ENCODE measurements at places on chromosomes 7 and 10.

DNA sequence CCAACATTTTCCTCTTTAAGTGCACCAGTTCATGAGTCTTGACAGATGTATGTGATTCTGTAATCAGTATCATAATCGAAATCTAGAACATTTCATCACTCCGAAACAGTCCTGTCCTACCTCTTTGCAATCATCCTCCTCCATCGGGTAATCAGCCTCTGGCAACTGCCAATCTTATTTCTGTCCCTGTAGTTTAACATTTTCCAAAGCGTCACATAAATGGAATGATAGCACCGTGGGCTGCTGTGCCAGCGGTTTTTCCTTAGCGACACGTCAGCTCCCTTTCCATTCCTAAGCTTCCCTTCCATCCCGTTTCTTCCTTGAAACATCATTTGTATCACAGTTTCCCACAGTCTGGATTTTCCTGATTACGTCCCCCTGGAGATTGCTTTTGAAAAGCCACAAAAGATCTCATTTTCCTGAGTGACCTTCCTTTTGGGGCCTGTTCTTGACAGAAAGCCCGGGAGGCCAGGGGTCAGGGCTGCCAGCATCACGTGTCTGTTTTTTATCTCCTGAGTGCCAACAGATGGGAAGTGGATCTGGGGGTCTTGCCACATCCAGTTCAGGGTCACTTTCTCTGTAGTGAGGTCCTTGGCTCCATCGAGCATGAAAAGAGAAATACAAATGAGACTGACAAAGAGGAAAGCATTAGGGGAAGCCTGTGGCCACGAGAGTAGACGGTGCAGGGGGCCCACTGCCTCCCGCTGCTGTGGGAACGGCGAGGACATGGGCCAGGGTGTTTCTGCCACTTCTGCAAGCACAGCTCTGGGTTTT lies 31.6 kb downstream of the TMEM120A start:
- no peak for DNase-seq

DNA sequence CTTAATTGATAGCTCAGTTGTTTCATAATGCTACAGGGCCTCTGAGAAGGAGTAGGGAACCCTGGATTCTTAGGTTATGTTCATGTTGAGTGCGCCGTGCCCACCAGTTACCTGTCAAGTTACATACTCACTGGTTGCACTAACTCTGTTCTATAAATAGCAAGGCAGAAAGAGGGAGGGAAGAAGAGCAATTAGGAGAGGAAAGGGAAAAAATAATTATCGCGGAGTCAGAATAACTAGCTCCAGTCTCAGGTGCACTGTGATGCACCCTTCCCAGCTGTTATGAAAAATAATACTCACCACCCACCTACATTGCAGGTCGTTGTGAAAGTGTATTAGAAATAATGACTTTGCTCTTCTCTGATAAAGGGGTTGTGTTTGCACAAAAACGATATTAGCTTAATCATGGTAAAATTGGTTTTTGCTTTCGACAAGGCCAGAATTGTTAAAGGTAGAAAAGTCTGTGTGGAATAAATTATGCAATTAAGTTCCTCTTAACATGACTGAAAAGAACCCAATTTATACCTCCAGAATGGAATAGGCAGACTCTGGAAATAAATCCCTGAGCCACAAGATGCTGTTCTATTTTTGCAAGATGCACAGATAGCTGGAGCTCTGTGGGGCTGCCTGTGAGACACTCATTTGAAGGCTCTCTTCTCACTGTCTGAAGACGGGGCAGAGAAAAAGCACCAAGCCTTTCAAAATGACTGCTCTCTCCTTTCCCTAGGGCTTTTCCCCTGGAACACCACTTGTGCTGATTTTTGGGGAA lies 137.6 kb upstream of the PITRM1 start:
- no peak for DNase-seq

- DNase-seq, result no peak
These were observed 77.8 kb downstream of the TCF7L2 start for GRCh38 chr10:113027574-113028455.

- DNase-seq, result no peak
These were observed 113.5 kb downstream of the AHR start for GRCh38 chr7:17411922-17412321.

- no peak for DNase-seq
These were observed 468.8 kb upstream of the NRP1 start for GRCh38 chr10:33803248-33803647.

- DNase-seq, result no peak
These were observed 65.5 kb downstream of the CYCS start for GRCh38 chr7:25059576-25059975.

- no peak for DNase-seq
These were observed 19.0 kb upstream of the CAPZA2 start for GRCh38 chr7:116843378-116843777.

DNA sequence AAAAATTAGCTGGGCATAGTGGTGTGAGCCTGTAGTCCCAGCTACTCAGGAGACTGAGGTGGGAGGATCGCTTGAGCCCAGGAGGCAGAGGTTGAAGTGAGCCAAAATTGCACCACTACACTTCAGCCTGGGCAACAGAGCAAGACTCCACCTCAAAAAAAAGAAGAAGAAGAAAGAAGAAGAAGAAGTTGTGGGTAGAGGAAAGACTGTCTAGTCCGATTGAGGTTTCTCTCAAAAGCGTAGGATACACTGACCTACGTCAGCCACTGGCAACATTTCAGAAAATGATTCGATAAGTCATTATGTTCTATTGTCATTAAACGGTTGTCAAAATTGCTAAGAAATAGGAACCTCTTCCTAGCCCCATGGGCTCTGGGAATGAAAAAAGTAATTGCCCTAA lies 22.3 kb upstream of the RHBDD2 start:
- peak; percentile 45 for DNase-seq

DNA sequence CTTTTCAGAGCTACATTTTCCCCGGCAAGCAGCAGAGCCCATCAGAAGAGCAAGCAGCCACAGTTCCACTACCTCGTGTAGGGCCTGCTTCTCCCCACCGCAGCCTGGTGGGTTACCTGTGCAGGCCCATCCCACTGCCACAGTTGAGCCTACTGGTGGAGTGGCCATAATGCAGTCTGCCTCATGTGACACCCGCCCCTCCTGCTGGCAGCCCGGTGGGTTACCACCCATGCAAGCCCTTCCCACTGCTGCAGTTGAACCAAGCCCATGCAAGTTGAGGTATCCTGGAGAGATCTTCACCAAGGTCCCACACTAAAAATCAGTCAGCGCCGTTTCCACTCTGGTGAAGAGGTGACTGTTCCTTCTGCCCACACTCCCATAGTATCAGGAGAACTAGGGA lies 32.1 kb upstream of the CNNM1 start:
- no peak for DNase-seq

GRCh38 chr10:14052931-14053330 lies 277.8 kb downstream of the FRMD4A start:
- DNase-seq, result no peak

Data from CD4-positive, alpha-beta T cell treated with Interleukin-1 beta for 1 hour (primary cell).